Psoas muscle (tissue), 8 donors: ENCODE measurements at places on chromosomes 7 and 10. TPM values are rescaled to one million over a fixed set of nuclear protein-coding genes. Genes with fewer than 3 reads are reported as not detected.
A peak's percentile ranks its signal among the peaks of the same experiment; 100 is the strongest.

The ADCY1 gene
- total RNA-seq = 4.3 TPM

DNA sequence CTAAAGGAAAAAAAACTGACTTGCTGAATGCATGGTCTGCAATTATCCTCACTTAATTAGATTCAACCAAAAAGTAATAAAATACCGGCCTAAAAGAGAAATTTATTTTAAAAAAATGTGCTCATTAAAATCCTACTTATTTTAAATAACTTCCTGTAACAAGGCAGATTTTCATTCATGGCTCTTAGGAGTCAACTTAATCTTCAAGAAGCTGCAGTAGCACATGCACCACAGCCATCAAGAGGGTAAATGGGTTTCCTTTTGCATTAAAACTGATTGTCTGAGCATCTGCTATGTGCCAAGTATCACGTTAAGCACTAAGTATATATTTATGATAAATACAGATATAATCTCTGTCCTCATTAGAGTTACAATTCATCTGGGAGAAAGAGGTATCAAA lies 69.9 kb downstream of the SNX13 start:
- DNase-seq = no peak
- no peak overlapping the region for H3K4me3 ChIP-seq
- H3K27ac ChIP-seq = no peak overlapping the region
- no peaks in the 10 kb centered on the region for H3K4me1 ChIP-seq

The RNF148 gene
- not detected for total RNA-seq

GRCh38 chr7:45236666-45237065 lies 79.1 kb downstream of the RAMP3 start:
- H3K36me3 ChIP-seq = no peaks in the 10 kb centered on the region
- H3K27me3 ChIP-seq = peaks cover 8% of the 10 kb centered on the region
- DNase-seq = no peak
- H3K4me1 ChIP-seq = no peaks in the 10 kb centered on the region
- H3K4me3 ChIP-seq = no peak overlapping the region

GRCh38 chr10:128124813-128125403 lies 1.3 kb downstream of the MKI67 start:
- peaks cover 10% of the 10 kb centered on the region for H3K27me3 ChIP-seq
- no peak for DNase-seq
- H3K27ac ChIP-seq = no peak overlapping the region
- no peaks in the 10 kb centered on the region for H3K36me3 ChIP-seq

DNA sequence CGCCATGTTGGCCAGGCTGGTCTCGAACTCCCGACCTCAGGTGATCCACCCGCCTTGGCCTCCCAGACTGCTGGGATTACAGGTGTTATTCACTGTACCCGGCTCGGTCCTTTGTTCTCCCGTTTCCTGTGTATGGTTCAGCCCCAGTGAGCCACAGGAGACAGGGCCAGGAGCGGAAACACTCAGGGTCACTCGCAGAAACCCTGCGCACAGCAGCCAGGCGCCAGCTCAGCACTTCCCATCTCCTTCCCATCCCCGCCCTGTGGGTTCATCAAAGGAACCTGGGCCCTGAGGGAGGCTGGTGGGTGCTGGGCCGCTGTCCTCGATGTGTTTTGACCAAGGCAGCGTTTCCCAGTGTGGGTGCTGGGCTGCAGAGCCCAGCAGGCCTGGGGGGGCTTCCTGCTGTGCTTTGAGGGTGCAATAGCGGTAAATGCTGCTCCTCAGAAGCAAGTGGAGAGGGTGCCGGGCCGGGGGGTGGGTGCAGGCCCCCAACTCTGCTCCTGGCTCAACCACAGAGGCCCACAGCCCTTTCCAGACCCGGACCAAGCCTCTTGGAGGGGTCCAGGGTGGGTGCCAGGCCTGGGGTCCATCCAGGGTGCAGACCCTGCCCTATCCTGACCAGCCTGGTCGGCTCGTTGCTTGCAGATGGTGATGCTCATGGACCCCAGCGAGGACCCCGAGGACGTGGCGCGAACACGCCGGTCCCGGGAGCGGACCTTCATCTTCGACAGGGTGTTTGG lies 15.3 kb upstream of the CHST12 start:
- H3K4me1 ChIP-seq = no peaks in the 10 kb centered on the region
- no peaks in the 10 kb centered on the region for H3K36me3 ChIP-seq
- H3K27ac ChIP-seq = no peak overlapping the region
- peak; percentile 67 for DNase-seq
- no peak overlapping the region for H3K4me3 ChIP-seq

- no peak for DNase-seq
- H3K4me1 ChIP-seq = peaks cover 7% of the 10 kb centered on the region
- H3K36me3 ChIP-seq = no peaks in the 10 kb centered on the region
- no peak overlapping the region for H3K4me3 ChIP-seq
- H3K27ac ChIP-seq = no peak overlapping the region
Observed at GRCh38 chr10:60175441-60175971, 214.2 kb downstream of the ANK3 start.

The CALML3 gene
- not detected for total RNA-seq

- no peaks in the 10 kb centered on the region for H3K27me3 ChIP-seq
- H3K36me3 ChIP-seq = no peaks in the 10 kb centered on the region
- H3K4me1 ChIP-seq = no peaks in the 10 kb centered on the region
- no peak overlapping the region for H3K27ac ChIP-seq
- DNase-seq = no peak
Observed at GRCh38 chr7:74355091-74355490, 65.9 kb downstream of the CLIP2 start.

The SLC16A12 gene
- total RNA-seq = 0.98 TPM

DNA sequence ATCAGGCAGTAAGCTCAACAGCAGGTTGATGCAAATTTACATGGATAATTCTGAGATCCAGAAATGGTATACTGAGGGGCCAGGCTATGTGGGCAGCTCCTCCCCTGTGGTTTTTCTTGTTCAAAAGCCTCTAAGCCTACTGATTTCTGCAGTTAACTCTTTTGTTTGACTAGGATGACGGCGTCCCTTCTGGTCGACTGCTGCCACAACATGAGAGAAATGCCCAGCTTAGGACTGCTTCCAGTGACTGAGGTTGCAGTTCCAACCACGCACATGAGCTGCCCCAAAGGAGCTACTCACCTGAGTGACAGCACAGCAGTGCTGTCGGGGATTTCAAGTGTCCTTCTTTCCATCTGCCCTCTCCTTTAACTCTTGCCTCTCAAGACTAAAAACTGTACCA lies 973.0 kb upstream of the GHITM start:
- no peaks in the 10 kb centered on the region for H3K4me1 ChIP-seq
- no peak overlapping the region for H3K4me3 ChIP-seq
- no peak for DNase-seq
- H3K27ac ChIP-seq = no peak overlapping the region
- no peaks in the 10 kb centered on the region for H3K27me3 ChIP-seq

The STAMBPL1 gene
- 1.0 TPM for total RNA-seq

- H3K4me3 ChIP-seq = no peak overlapping the region
- no peaks in the 10 kb centered on the region for H3K36me3 ChIP-seq
- no peaks in the 10 kb centered on the region for H3K4me1 ChIP-seq
- H3K27ac ChIP-seq = no peak overlapping the region
- no peaks in the 10 kb centered on the region for H3K27me3 ChIP-seq
Observed at GRCh38 chr10:92789067-92789466, 59.3 kb upstream of the EXOC6 start.

The ADAM12 gene
- 0.68 TPM for total RNA-seq

- H3K4me3 ChIP-seq = no peak overlapping the region
- DNase-seq = no peak
- no peaks in the 10 kb centered on the region for H3K27me3 ChIP-seq
Observed at GRCh38 chr7:152989889-152990380, 230.4 kb downstream of the ACTR3B start.

DNA sequence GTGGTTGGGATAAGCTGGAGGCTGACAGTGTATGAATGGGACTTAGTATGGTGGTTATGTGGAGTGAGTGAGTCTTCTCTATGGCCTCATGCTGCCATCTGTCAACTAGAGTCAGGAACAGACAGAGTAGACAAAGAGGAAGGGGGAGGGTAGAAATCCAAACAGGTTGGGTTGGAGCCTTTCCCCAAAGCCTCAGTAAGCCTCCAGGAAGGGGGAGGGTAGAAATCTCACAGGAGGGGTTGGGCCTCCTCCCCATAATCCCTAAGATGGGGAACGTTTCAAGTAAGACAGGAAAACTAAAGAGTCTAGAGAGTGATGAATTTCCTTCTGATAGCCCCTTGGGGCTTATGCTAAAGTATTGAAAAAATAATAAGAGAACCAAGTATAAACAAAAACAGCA lies 2.0 kb upstream of the AKR1B15 start:
- no peak for DNase-seq
- peak overlapping the region; percentile 73 for H3K4me3 ChIP-seq
- H3K27ac ChIP-seq = peak overlapping the region; percentile 91
- H3K4me1 ChIP-seq = peaks cover 24% of the 10 kb centered on the region
- H3K36me3 ChIP-seq = no peaks in the 10 kb centered on the region
- no peaks in the 10 kb centered on the region for H3K27me3 ChIP-seq

- no peaks in the 10 kb centered on the region for H3K27me3 ChIP-seq
- H3K27ac ChIP-seq = no peak overlapping the region
- DNase-seq = no peak
- no peaks in the 10 kb centered on the region for H3K4me1 ChIP-seq
- H3K4me3 ChIP-seq = no peak overlapping the region
Observed at GRCh38 chr7:138282997-138283396, 177.1 kb upstream of the TRIM24 start.

The CLCN1 gene
- 2.9 TPM for total RNA-seq

- H3K4me1 ChIP-seq = no peaks in the 10 kb centered on the region
- DNase-seq = no peak
- no peak overlapping the region for H3K4me3 ChIP-seq
Observed at GRCh38 chr7:153091477-153091876, 331.9 kb downstream of the ACTR3B start.

DNA sequence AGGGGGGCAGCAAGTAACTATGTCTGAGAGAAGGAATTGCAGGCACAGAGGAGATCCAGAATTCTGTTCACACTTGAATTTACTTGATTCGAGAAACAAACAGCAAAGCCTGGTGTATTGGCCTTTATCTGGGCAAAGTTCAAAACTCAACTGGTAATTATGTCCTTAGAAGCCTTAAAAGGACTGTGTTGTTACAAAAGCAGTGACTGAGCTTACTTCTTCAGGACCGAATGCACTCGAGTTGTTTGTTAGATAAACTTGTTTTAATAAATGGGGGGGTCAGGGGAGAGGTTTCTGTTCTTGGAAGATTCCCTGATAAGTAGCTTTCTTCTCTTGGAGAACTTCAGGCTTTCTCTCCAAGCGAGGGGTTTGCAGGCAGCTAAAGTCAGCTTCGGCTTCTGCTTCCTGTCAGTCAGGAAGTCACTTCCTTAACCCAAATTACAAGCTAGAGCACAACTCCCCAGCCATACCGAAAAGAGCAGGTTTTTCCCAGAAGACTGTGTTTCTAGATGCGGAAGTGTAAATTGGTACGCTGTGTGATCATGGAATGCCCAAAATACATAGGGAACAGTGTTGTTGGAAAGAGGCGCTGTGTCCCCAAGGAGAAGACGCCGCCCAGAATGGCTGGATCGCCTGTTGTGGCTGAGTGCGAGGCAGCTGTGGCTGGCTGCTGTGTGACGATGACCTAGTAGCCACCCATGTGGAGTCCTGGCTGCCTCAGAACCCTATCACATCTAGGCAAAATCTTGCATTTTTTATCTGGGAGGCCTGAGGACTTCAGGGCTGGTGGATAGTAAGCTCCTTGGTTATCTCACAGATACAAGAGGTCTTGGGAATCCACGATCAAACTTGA lies 110.4 kb downstream of the TCF7L2 start:
- H3K4me3 ChIP-seq = peak overlapping the region; percentile 49
- DNase-seq = peak; percentile 64
- H3K4me1 ChIP-seq = peaks cover 22% of the 10 kb centered on the region
- no peaks in the 10 kb centered on the region for H3K36me3 ChIP-seq

The EVX1 gene
- not detected for total RNA-seq

The PPP1R9A gene
- total RNA-seq = 15.1 TPM

The ORAI2 gene
- total RNA-seq = 3.8 TPM

The AFAP1L2 gene
- total RNA-seq = 3.1 TPM

The TDRD1 gene
- not detected for total RNA-seq

- H3K36me3 ChIP-seq = no peaks in the 10 kb centered on the region
- H3K4me3 ChIP-seq = no peak overlapping the region
- no peak overlapping the region for H3K27ac ChIP-seq
- DNase-seq = no peak
- H3K27me3 ChIP-seq = no peaks in the 10 kb centered on the region
Observed at GRCh38 chr7:106883456-106884026, 18.5 kb downstream of the PIK3CG start.

DNA sequence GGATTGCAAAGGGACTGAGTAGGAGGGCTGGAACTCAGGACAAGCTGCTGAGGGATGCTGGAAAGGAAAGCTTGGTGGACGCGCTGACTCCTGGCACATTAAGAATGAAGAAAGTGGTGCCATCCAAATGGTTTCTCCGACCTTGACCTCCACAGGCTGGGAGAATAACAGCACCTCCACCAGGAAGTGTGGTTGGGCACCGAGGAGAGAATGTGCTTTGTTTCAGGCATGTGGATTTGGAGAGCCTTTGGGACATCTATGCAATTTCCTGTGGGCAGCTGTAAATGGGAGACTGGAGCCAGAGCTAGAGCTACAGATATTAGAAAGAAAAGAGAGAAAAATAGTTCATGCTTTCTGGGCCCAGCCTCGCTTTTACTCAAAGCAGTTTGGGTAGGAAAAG lies 29.8 kb upstream of the HABP2 start:
- H3K27me3 ChIP-seq = no peaks in the 10 kb centered on the region
- no peaks in the 10 kb centered on the region for H3K36me3 ChIP-seq
- no peak overlapping the region for H3K4me3 ChIP-seq
- H3K4me1 ChIP-seq = peaks cover 8% of the 10 kb centered on the region

DNA sequence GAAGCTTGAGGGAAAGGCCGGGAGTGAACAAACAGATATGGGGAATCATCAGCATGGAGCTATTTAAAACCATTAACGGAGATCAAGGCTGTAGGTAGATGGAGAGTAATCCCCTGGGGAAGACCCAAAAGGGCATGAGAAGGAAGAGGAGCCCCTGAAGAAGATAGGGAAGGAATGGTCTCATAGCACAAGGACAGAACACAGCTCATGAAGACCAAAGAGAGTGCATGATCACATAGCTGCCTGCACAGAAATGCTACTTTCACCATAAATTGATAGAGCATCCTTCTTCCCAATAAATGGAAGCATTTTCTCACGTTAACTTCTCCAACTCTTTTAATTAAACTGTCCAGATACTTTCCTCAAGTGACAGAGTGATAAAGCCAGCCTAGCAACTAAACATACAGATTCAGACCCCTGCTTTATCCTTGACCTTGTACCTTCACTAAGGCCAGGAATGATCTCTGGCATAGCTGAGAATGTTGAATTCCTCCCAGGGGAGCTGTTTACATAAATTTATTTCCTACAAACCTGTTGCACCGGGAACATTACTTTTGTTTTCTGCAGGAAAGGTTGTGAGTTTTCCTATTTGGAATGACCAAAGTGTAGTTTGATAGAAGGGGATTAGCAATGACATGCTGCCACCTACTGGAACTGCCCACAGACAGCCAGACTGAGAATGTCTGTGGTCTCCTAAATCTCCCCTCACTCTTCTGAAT lies 110.8 kb upstream of the LRGUK start:
- H3K27ac ChIP-seq = no peak overlapping the region
- no peak overlapping the region for H3K4me3 ChIP-seq
- H3K36me3 ChIP-seq = no peaks in the 10 kb centered on the region
- H3K4me1 ChIP-seq = no peaks in the 10 kb centered on the region

GRCh38 chr7:107856806-107857540 lies 34.0 kb upstream of the DLD start:
- H3K27me3 ChIP-seq = no peaks in the 10 kb centered on the region
- no peak overlapping the region for H3K4me3 ChIP-seq
- H3K4me1 ChIP-seq = peaks cover 20% of the 10 kb centered on the region
- H3K36me3 ChIP-seq = no peaks in the 10 kb centered on the region
- no peak overlapping the region for H3K27ac ChIP-seq
